ENCODE measurements at places on chromosomes 3 and 15. TPM values are rescaled to one million over a fixed set of nuclear protein-coding genes. Genes with fewer than 3 reads are reported as not detected.

DNA sequence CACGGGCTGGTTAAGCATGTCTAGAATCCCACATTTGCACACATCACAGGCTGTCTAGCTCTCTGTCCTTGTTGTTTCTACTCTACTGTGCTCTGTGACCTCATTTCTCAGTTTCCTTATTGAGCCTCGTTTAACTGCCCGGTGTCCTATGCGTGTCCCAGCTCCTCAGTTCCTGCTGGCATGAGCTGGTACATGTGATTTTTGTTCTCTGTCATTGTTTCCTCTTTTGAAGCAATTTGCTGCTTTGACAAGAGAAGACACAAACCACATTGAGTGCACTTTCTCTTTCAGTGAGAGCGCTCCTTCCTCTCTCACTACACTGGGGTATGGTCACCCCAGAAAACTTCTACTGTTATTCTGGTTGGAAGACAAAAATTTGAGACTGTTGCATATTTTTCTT is 563.5 kb downstream of the PDCD6IP start:
- H3K27me3 ChIP-seq: no peaks in the 10 kb centered on the region
- no peak for DNase-seq
- H3K27ac ChIP-seq: no peak overlapping the region

- no peaks in the 10 kb centered on the region for H3K36me3 ChIP-seq
- no peak overlapping the region for H3K4me3 ChIP-seq
- no peaks in the 10 kb centered on the region for H3K27me3 ChIP-seq
- H3K4me1 ChIP-seq: no peaks in the 10 kb centered on the region
- H3K27ac ChIP-seq: no peak overlapping the region
These were observed 79.2 kb downstream of the TMEM108 start for GRCh38 chr3:133117342-133117741.

PLA2G4E gene
- 1.1 TPM for polyA plus RNA-seq

- H3K27me3 ChIP-seq: no peaks in the 10 kb centered on the region
- H3K36me3 ChIP-seq: no peaks in the 10 kb centered on the region
- no peak overlapping the region for H3K4me3 ChIP-seq
- no peak for DNase-seq
These were observed 496.1 kb downstream of the FOXP1 start for GRCh38 chr3:71087143-71088018.

DNA sequence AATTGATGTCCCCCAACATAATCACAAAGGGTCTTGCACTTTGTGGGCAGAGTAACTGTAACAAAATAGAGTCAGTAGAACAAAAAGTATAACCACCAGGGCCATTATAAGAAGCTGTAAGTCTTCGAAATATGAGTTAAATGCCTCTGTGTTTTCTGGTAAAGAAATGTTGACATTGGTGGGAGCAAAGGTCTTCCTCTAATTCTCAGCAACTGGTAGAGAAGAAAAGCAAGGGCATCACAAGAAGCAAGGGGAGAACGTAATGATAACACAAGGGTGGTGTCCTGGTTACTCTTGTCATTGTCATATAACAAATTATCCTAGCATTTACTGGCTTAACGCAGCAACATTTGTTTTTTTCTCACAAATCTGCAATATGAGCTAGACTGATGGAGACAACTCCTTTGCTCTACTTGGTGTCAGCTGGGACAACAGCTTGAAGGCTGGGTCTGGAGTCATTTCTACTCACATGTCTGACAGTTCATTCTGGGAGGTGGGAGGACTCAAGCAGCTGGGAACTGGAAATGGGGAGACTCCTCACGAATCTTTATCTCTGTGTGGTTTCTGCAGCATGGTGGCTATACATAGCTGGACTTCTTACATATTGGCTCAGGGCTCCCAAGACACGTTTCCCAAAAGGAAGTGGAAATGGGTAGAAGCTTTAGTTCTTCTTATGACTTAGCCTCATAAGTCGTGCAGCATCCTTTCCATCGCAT is 20.2 kb downstream of the DNAJB11 start:
- no peak for DNase-seq
- H3K4me1 ChIP-seq: peaks cover 31% of the 10 kb centered on the region
- no peak overlapping the region for H3K4me3 ChIP-seq
- H3K27ac ChIP-seq: peak overlapping the region; percentile 93
- H3K36me3 ChIP-seq: peaks cover 4% of the 10 kb centered on the region
- no peaks in the 10 kb centered on the region for H3K27me3 ChIP-seq

DNA sequence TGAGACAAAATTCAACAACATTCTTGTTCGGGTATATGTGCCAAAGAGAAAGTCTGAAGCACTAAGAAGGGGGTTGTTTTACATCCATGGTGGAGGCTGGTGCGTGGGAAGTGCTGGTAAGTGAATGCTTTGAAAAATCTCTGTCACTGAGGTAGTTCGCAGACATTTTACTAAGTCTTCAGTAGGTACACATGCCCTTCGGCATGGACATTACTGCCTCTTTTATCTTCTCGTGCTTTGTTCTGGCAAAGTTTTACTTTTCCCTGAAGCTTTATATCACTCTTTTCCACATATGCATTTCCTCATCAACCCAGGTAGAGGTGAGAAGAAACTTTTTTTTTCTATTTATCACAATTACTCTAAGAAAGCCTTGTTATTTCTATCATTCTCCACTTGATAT is 3.6 kb downstream of the AADAC start:
- H3K27ac ChIP-seq: no peak overlapping the region
- H3K36me3 ChIP-seq: no peaks in the 10 kb centered on the region
- H3K4me1 ChIP-seq: peaks cover 24% of the 10 kb centered on the region
- no peak overlapping the region for H3K4me3 ChIP-seq
- DNase-seq: no peak

GRCh38 chr15:36688310-36689011 is 109.0 kb downstream of the CDIN1 start:
- H3K27me3 ChIP-seq: no peaks in the 10 kb centered on the region
- H3K27ac ChIP-seq: no peak overlapping the region
- no peaks in the 10 kb centered on the region for H3K4me1 ChIP-seq
- no peak for DNase-seq

- H3K36me3 ChIP-seq: peaks cover 11% of the 10 kb centered on the region
- no peak overlapping the region for H3K27ac ChIP-seq
- no peaks in the 10 kb centered on the region for H3K27me3 ChIP-seq
- H3K4me3 ChIP-seq: no peak overlapping the region
These were observed 12.5 kb downstream of the TEX264 start for GRCh38 chr3:51683566-51683965.

DNA sequence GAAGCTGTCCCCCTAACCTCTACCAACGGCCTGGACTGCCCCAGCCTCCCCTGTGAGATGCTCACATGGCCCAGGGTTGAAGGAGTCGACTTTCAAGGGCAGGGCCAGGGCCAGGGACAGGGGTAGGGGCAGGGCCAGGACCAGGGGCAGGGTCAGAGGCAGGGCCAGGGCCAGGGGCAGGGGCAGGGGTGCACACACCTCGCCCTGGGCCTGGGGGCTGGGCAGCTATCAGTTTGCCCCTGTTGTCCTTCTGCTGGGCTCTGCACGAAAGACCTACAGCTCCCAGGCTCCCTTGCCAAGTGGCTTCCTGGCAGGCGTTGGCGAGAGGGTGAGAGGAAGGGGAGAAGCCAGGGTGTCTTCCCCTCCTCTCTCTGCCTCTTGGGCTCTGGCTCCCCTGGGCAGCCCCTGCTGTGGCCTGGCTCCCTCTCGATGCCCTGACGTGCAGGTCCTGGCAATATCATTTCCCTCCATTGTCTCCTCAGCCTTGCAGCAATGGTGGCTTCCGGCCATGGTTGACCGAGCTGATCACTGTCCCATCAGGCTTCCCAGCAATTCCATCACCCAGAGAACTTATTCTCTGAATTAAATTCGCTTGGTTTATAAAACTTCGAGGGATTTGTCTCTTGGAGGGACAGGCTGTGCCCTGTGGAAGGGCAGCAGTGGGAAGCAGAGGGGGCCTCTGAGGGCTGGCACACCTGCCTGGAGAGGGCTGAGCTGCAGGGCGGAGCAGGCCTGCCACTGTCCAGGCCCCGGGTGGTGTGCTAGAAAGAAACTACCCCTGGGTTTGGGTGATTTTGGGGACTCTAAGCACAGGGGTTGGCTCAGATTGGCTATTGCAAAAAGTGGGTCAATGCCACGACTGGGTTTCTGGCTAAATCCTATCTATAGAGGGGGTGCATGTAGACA is 13.9 kb downstream of the PRR23E start:
- no peaks in the 10 kb centered on the region for H3K36me3 ChIP-seq
- H3K27ac ChIP-seq: no peak overlapping the region
- no peak for DNase-seq

TAGLN3 gene
- 8.9 TPM for polyA plus RNA-seq

DNA sequence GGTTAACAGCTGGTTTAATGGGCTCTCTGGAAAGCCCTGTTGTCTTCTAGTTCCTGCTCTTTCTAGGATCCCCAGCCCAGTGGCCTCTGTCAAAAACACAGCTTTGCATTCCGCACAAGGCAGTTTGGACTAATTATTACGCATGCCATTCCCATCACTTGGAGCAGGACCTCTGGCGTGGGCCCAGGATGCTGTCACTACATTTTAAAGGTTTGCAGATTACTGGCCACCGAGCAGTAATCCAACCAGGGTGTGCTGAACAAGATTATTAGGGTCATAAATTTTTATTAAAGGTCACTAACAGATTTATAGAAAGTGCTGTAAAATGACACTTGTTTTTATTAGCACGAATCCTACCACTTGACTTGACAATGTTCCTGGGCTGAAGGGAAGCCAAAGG is 143.6 kb upstream of the SLC6A11 start:
- peaks cover 17% of the 10 kb centered on the region for H3K27me3 ChIP-seq
- no peaks in the 10 kb centered on the region for H3K36me3 ChIP-seq
- DNase-seq: no peak
- no peak overlapping the region for H3K27ac ChIP-seq
- no peaks in the 10 kb centered on the region for H3K4me1 ChIP-seq

DHFR2 gene
- polyA plus RNA-seq: 2.3 TPM

DNA sequence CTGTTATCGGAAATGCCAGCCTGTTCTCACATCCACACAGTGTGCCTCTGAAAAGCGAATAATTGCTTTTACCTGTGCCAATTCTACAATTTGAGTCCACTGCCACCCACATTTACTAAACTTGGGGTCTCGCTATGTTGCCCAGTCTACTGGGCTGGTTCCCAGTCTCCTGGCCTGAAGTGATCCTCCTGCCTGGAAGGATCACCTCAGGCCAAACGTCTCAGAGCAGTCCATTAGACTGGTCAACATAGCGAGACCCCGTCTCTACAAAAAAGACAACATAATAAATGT is 827 bp upstream of the INO80 start:
- H3K27me3 ChIP-seq: no peaks in the 10 kb centered on the region
- peaks cover 13% of the 10 kb centered on the region for H3K4me1 ChIP-seq
- DNase-seq: no peak
- peak overlapping the region; percentile 99 for H3K27ac ChIP-seq
- H3K36me3 ChIP-seq: no peaks in the 10 kb centered on the region

GPR160 gene
- 0.12 TPM for polyA plus RNA-seq

ASB14 gene
- polyA plus RNA-seq: not detected

- no peak overlapping the region for H3K27ac ChIP-seq
- peaks cover 13% of the 10 kb centered on the region for H3K4me1 ChIP-seq
- H3K36me3 ChIP-seq: no peaks in the 10 kb centered on the region
- DNase-seq: no peak
- H3K4me3 ChIP-seq: peak overlapping the region; percentile 86
- no peaks in the 10 kb centered on the region for H3K27me3 ChIP-seq
These were observed 60.3 kb downstream of the NOX5 start for GRCh38 chr15:69074843-69075224.

GRCh38 chr15:64686130-64686735 is 89.2 kb downstream of the RBPMS2 start:
- H3K36me3 ChIP-seq: peaks cover 50% of the 10 kb centered on the region
- no peaks in the 10 kb centered on the region for H3K27me3 ChIP-seq
- DNase-seq: no peak
- H3K27ac ChIP-seq: no peak overlapping the region
- no peak overlapping the region for H3K4me3 ChIP-seq

- DNase-seq: no peak
- peaks cover 2% of the 10 kb centered on the region for H3K4me1 ChIP-seq
- no peak overlapping the region for H3K4me3 ChIP-seq
- no peaks in the 10 kb centered on the region for H3K36me3 ChIP-seq
These were observed 18.7 kb downstream of the TMPRSS7 start for GRCh38 chr3:112053229-112053628.

GRCh38 chr15:79132770-79133169 is 42.2 kb upstream of the RASGRF1 start:
- no peak overlapping the region for H3K27ac ChIP-seq
- no peak overlapping the region for H3K4me3 ChIP-seq
- H3K27me3 ChIP-seq: no peaks in the 10 kb centered on the region
- H3K4me1 ChIP-seq: no peaks in the 10 kb centered on the region
- DNase-seq: no peak
- H3K36me3 ChIP-seq: no peaks in the 10 kb centered on the region

GRCh38 chr15:45162771-45163507 is 24.8 kb downstream of the SHF start:
- H3K4me1 ChIP-seq: peaks cover 35% of the 10 kb centered on the region
- no peaks in the 10 kb centered on the region for H3K27me3 ChIP-seq
- peaks cover 18% of the 10 kb centered on the region for H3K36me3 ChIP-seq
- peak overlapping the region; percentile 93 for H3K27ac ChIP-seq
- peak overlapping the region; percentile 35 for H3K4me3 ChIP-seq

- H3K27me3 ChIP-seq: no peaks in the 10 kb centered on the region
- no peak overlapping the region for H3K4me3 ChIP-seq
- no peak overlapping the region for H3K27ac ChIP-seq
- no peak for DNase-seq
These were observed 89.7 kb upstream of the CCNL1 start for GRCh38 chr3:157249606-157250005.

DNA sequence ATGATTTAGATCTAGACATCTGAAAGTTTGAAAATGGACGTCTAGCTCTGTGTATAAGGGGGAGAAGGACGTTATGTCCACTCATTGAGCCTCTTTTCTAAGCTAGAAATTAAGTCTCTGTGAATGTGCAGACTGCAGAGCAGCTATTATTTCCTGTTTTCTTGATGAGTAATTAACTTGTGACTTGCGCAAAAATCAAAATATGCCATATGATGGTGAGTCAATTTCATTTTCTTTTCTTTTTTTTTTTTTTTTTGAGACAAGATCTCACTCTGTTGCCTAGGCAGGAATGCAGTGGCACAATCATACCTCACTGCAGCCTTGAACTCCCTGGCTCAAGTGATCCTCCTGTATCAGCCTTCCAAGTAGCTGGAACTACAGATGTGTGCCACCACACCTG is 14.1 kb downstream of the LACTB start:
- no peaks in the 10 kb centered on the region for H3K36me3 ChIP-seq
- H3K27me3 ChIP-seq: no peaks in the 10 kb centered on the region
- peaks cover 10% of the 10 kb centered on the region for H3K4me1 ChIP-seq
